ENCODE measurements at places on chromosomes 11 and 22.

GRCh38 chr11:79259800-79260199 is 181.0 kb downstream of the TENM4 start:
- H3K4me1 ChIP-seq = no peaks in the 10 kb centered on the region
- H3K27ac ChIP-seq = no peak overlapping the region
- H3K36me3 ChIP-seq = no peaks in the 10 kb centered on the region
- H3K4me3 ChIP-seq = no peak overlapping the region
- ATAC-seq = no peak

GRCh38 chr22:41656556-41656955 is 32.1 kb downstream of the SNU13 start:
- ATAC-seq = no peak
- H3K27ac ChIP-seq = no peak overlapping the region
- no peaks in the 10 kb centered on the region for H3K4me1 ChIP-seq
- H3K4me3 ChIP-seq = no peak overlapping the region
- H3K36me3 ChIP-seq = peaks cover 100% of the 10 kb centered on the region

DNA sequence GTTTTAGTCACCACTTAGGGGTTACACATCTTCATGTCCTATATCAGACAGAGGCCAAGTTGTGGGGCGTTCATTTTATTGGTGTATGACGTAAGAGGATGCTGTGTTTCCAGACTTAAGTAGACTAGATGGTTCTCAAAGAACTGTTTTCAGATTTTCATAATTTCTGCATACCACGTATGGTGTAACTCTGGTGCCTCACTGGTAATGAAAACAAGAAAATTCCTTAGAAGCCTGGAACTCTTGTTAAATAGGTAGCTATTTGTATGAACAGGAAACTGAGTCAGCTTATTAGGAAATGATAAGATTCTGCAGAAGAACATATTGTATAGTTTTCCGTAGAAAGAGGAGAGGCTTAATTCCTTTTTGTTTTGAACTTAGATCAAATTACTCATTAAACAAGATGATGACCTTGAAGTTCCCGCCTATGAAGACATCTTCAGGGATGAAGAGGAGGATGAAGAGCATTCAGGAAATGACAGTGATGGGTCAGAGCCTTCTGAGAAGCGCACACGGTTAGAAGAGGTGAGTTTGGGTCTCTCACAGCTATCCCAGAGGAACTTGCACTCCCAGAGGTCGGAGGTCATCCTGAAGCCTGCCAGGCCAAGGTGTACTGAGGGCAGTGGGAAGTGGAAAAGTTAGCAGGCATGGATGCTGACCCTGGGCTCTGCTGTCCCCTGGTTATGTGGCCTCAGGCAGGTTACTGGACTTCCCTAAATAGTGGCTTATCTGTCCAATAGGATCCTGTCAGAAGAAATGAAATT is 3.9 kb downstream of the CDC45 start:
- ATAC-seq = no peak
- no peaks in the 10 kb centered on the region for H3K27me3 ChIP-seq
- H3K4me3 ChIP-seq = no peak overlapping the region

- H3K27me3 ChIP-seq = peaks cover 27% of the 10 kb centered on the region
- no peak overlapping the region for H3K4me3 ChIP-seq
- no peaks in the 10 kb centered on the region for H3K36me3 ChIP-seq
These were observed 477.9 kb downstream of the MIAT start for GRCh38 chr22:27135031-27135981.

Measured in activated T-helper 17 cell treated with anti-CD3 and anti-CD28 coated beads, Interleukin-2, amount 50 U/mL, for 72 hours (primary cell).